ENCODE measurements at places on chromosomes 6 and 20.

DNA sequence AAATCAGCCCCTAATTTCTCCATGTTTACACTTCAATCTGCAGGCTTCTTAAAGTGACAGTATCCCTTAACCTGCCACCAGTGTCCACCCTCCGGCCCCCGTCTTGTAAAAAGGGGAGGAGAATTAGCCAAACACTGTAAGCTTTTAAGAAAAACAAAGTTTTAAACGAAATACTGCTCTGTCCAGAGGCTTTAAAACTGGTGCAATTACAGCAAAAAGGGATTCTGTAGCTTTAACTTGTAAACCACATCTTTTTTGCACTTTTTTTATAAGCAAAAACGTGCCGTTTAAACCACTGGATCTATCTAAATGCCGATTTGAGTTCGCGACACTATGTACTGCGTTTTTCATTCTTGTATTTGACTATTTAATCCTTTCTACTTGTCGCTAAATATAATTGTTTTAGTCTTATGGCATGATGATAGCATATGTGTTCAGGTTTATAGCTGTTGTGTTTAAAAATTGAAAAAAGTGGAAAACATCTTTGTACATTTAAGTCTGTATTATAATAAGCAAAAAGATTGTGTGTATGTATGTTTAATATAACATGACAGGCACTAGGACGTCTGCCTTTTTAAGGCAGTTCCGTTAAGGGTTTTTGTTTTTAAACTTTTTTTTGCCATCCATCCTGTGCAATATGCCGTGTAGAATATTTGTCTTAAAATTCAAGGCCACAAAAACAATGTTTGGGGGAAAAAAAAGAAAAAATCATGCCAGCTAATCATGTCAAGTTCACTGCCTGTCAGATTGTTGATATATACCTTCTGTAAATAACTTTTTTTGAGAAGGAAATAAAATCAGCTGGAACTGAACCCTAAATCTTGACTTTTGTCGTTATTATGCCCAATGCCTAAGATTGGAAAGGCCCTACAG, 4.5 kb downstream of the SOX4 start:
- DNase-seq = no peak

- no peak for DNase-seq
Observed at GRCh38 chr6:132133736-132134445, 182.7 kb upstream of the CCN2 start.

- no peak for DNase-seq
Observed at GRCh38 chr6:135784507-135784906, 67.0 kb upstream of the PDE7B start.

DNA sequence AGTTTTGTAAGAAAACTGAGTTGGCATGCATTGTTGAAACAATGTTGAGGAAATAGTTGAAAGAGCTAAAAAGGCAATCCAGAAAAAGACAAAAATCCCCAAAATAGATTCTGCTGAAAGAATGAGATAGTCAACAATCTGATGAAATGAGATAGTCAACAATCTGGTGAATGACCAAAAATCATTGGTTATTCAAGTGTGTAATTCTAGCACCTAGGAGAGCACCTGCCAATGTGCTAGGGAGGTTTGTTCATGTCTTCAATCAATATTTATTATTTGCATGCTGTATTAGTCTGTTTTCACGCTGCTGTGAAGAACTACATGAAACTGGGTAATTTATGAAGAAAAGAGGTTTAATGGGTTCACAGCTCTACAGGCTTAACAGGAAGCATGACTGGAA, 307.1 kb upstream of the HSF2 start:
- DNase-seq = no peak

- DNase-seq = peak; percentile 54
Observed at GRCh38 chr6:19024737-19025136, 637.6 kb downstream of the RNF144B start.

- no peak for DNase-seq
Observed at GRCh38 chr20:43681468-43681942, 14.6 kb downstream of the MYBL2 start.

All from HCT116 (cell line).